ENCODE measurements at places on chromosomes 12 and 14.

- no peak for DNase-seq
These were observed 1.6 kb downstream of the FICD start for GRCh38 chr12:108516511-108517275.

GRCh38 chr14:79840103-79840502 is 371.2 kb downstream of the DIO2 start:
- DNase-seq = no peak

- DNase-seq = no peak
These were observed 18.6 kb upstream of the GPATCH2L start for GRCh38 chr14:76133103-76133502.

DNA sequence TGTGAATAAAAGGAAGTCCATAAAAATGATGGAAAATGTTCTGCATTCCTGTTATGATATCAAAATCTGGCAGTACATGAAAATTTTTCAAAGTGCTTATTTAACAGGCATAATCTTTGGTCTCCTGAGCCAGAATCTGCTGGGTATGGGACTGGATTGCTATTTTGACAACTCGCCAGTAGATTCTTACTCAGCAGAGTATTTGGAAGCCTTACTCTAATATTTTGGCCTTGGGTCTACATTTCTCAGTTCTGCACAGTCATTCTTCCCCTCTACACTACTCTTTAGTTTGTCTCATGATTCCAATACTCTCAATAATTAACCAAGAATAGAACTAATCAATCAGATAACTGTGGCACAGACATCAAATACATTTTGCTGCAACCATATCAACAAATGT is 1.1 kb upstream of the SLCO1B1 start:
- no peak for DNase-seq

DNA sequence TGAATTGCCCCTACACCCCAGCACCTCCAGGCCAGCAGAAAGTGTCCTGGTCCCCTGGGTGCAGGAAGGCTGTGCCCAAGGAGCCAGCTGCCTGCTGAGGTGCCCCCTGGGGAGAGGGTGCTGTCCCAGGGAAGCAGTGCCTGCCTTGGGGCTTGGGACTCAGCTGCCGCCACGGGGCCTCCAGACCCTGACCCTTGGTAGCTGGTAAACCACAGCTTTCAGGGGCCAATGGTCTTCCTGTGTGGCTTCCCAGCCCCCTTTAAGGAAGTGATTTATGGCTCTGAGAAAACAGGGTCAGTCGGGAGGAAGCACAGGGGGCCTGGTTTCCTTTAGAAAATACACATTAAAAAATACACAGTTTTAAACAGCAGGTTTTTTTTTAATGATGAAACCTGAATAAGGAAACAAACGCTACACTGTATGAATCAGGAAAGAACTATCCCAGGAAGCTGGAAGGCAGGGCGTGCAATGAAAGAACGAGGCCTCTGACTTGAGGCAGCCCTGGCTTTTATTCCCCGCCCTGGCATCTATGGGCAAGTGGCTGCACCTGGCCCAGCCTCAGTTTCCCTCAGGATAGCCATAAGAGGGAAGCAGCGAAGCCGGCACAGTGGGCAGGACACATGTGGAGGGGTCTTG is 40.6 kb upstream of the EML1 start:
- no peak for DNase-seq

DNA sequence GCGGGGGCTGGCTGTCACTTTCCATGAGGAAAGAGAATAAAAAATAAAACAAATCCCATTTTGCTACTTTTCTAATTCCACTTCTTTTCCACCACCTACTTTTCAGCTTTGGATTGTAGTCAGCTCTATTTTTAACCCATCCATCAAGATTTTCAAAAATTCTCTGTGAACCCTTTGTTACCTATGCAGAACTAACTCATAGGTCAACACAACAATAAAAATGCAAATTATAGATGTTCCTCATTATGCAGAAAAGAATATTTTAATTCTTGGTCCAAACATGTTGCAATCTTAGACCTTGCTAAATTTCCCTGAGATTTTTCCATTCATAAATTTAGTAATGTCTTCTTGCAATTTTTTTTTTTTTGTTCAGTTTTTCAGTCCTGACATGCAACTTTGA is 454.5 kb downstream of the ADAMTS20 start:
- no peak for DNase-seq

- DNase-seq = no peak
These were observed 40.7 kb downstream of the NKX2-1 start for GRCh38 chr14:36479344-36479743.

DNA sequence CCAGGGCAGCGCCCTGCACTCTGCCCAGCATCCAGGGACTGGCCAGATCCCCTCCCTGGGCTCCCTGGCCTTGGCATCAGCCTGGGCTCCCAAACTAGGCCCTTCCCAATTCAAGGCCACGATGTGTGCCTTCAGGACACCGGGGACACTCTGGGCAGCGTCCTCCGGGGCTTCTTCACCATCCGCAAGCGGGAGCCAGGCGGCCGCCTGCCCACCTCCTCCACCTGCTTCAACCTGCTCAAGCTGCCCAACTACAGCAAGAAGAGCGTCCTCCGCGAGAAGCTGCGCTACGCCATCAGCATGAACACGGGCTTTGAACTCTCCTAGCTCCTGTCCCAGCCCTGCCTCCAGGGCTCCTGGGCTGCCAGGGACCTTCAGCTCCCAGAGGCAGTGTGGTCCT is 38.8 kb downstream of the MMAB start:
- DNase-seq = no peak

DNA sequence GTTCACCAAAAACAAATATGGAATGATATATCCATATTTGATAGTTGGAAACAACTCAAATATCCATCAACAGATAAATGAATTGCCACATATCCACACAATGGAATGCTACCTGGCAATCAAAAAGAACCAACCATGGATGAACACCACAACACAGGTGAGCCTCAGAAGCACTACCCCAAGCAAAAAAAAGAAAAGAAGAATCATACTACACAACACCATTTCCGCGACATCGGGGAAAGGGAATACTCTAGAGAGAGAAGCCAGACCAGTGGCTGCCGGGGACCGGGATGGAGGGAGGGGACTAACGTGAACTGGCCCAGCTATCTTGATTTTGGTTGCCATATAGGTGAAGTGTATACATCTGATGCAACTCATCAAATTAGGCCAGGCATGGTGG is 41.4 kb downstream of the SCARB1 start:
- DNase-seq = no peak

DNA sequence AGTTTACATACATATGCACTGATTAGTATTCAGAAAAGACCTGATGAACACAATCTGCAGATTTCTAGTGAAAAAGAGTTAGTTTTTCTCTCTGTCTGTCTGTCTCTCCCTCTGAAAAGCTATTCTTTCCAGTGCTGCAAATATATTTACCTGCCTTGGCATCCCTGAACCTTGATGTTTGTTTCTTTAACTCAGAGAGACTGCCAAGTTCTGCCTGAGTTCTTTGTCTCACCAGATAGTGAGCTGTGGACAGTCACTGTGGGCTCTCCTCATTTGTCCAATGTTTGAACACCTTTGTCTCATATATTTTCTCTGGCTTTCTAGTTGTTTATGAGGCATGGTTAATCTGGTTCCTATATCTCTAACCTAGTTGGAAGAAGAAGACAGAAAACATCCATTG is 250.4 kb downstream of the SOX5 start:
- no peak for DNase-seq

DNA sequence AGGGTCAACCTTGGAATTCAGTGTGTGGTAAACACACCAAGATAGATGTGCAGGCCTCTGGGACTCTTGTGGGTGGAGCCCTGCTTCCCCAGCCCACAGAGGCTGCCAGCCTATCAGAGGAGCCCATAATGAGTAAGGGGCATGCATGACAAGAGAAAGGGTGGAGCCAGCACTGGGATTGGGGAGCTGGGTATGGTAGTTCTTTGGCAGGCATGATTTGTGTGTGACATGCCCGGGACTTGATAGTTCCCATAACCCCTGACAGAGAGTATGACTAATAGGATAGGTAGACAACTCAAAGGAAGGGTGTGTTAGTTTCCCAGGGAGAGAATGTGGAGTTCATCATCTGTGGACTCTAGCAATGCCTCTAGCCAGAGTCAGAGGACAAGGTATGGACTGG is 143.0 kb downstream of the EMP1 start:
- DNase-seq = no peak

GRCh38 chr12:18483698-18484325 is 222.5 kb downstream of the PIK3C2G start:
- no peak for DNase-seq

- DNase-seq = no peak
These were observed 2.3 kb upstream of the SLC22A17 start for GRCh38 chr14:23354990-23355389.

DNA sequence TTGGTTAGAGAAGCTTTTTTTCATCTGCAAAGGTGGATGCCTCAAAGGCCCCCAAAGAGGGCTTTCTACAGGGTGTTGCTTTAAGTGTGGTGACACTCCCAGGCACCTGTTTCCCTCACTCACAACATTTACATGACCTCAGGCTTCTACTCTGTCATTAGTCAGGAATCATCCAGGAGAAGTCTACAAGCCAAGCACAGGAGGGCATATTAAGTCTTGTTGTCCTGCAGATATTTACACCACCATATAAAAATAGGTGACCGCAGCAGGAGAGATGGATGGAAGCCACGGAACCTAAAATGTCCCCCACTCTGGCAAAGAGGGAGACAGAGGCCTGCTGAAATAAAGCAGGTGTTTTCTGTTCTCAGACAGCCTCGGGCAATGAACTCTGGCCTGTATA is 7.5 kb upstream of the DPF3 start:
- DNase-seq = no peak

GRCh38 chr12:53551889-53552291 is 44.6 kb upstream of the NPFF start:
- DNase-seq = no peak
